ENCODE measurements at places on chromosomes 12 and 14.

- DNase-seq, result no peak
Observed at GRCh38 chr12:113198296-113198695, 12.8 kb downstream of the RITA1 start.

DNA sequence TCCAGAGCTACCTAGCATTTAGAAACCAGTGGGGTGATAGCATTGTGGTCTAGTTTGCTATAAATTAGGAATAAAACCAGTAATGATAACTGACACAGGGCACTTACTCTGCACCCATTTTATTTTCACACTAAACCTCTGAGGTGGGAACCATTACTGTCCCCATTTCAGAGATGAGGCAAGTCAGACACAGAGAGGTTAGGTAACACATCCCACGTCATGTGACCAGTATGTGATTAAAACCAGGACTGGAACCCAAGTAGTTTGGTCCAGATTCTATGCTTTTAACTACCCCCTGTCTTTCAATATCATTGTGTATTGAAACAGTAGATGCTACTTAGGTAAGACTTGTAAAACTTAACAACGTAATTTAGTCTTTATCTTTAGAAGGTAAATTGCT is 110.2 kb downstream of the PLXNC1 start:
- no peak for DNase-seq

- DNase-seq, result no peak
Observed at GRCh38 chr14:100296106-100296651, 10.1 kb downstream of the SLC25A29 start.

GRCh38 chr12:2029851-2030250 is 22.9 kb upstream of the CACNA1C start:
- no peak for DNase-seq

DNA sequence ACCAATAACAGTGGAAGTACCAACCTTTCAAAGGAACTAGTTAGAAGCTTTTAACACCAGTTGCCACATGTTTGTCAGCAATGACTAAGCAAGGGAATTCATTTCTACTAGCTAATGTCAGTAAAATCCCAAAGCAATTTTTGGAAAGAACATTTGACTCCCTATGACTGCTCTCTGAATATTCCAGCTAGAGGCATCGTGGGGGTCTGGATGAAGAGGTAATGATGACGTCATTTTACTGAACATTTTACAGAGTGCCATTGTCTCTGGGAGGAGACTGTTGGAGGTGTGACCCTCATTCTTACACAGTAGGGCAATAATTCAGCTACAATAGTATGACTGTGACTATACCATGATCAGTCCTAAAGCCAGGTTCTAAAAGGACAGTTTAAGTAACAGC is 204.8 kb downstream of the ITPR2 start:
- no peak for DNase-seq

DNA sequence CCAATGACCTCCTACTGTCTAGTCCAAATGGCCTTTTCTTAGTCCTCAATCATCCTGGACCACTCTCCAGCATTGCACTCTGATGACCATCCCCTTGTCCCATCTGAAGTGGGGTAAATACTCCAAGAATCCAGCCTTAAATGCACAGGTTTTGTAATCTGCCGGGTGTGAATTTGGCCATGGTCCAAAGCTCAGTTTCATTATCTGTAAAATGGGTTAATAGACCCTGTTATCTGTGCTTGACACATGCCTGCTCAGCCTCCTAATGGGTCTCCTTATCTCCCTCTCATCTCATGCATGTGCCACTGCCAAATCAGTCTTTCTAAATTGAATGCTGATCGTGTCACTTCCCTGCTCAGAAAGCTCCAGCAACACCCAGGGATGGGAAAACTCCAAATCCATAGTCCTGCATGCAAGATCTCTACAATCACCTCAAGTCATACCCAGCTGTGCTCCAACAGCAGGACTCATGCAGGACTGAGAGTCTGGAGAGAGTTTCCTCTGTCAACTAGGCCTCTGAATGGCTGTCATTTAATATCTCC is 22.3 kb downstream of the LGR5 start:
- DNase-seq, result no peak

All from SHP77 treated with DMSO at 0.1 percent for 48 hours (cell line).